ENCODE measurements at places on chromosomes 2 and 18.

DNA sequence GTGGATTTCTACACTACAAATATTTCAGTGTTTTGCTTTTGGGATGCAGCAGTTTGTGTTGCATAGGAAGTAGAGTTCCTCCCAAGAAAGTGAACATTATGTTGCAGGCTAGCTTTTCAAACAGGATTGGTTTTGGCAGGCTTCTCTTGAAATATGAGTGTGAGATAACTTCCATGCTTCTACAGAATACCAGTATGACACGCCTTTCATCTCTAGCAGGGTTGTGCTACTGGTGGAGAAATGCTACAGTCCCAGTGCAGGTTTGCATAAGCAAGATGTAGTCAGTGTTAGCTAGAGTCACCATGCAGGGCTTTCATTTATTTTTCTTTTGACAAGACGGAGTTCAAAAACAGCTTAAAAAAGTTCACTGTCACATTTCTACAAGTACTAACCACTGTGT, 17.1 kb upstream of the CAVIN2 start:
- no peak for DNase-seq

- DNase-seq = no peak
Measured at GRCh38 chr2:67108231-67108630, 288.9 kb upstream of the ETAA1 start.

- no peak for DNase-seq
Measured at GRCh38 chr2:196291426-196291825, 120.0 kb upstream of the STK17B start.

- no peak for DNase-seq
Measured at GRCh38 chr2:240620859-240621258, 4.4 kb upstream of the GPR35 start.

DNA sequence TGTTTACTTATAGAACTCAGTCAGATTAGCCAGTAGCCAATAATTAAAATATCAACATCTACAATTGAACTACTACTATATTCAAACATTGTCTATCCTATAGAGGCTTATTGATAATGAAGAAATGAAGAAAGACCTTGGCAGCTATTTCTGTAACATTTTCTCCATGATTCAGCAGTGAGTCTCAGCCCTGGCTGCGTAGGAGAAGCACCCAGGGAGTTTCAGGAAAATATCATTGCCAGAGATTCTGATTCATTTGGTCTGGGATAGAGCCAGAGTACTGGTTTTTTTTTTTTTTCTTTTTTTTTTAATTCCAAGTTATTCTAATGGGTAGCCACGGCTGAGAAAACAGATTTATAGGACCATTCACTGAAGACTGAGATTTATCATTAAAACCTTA, 404.8 kb downstream of the TXNL1 start:
- no peak for DNase-seq

Measured in NCI-H187 (cell line).